ENCODE measurements at places on chromosomes 3 and 15.
A peak's percentile ranks its signal among the peaks of the same experiment; 100 is the strongest.

DNA sequence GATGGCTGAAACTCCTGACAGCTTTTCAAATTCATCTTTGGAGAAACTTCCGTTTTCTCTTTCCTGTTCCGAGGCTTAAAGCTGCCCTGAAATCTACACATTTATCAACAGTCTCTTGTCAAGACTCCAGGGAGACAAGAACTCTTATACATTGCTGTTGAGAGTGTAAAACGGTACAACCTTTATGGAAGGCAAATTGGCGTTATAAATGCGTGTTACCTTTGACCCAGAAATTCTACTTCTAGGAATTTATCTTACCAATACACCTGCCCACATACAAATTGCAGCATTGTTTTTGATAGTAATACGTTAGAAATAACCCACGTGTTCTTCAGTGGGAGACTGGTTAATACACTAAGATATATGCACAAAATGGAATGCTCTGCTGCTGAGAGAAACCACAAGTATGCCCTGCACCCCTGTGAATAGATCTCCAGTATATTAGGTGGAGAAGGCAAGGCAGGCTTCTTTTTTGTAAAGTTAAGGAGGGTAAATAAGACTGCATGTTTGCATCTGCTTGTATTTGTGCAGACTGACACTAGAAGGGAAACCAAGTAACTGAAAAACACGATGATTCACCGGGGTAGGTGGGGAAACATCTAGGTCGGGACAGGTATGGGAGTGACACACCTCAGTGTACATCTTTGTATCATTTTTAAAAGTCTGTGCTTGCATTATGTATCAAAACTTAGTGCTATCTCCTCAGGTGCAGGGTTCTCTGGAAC is 97.5 kb downstream of the IGF1R start:
- DNase-seq = no peak

DNA sequence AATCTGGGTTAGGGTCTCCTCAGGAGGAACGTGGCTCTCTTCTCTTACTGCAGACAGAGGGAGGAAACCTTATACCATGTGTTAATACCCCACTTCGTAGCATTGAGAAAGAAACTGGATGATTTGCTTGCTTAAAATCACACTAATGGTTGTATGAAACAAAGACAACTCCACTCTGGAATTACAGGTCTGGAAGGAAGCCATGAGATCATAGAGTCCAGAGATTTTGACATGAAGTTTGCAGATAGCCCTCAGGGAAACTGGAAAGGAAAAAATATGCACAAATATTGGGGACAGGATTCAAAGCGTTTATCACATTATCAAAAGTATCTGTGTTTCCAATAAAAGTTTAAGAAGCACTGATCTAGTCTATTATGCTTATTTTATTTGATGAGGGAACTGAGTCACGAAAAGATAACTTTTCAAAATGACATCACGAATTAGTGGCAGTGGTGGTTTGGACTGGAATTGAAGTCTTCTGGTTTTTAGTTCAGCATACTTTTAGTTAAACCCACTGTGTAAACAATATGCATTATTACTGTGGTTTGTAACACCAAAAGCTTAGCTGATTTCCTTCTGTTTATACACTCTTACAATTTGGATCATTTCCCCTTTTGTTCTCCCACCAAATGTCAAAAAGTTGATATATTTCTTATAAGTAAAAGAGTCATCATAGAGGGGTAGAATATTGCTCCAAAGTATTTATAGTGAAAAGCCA is 16.8 kb downstream of the FGF7 start:
- DNase-seq = no peak

DNA sequence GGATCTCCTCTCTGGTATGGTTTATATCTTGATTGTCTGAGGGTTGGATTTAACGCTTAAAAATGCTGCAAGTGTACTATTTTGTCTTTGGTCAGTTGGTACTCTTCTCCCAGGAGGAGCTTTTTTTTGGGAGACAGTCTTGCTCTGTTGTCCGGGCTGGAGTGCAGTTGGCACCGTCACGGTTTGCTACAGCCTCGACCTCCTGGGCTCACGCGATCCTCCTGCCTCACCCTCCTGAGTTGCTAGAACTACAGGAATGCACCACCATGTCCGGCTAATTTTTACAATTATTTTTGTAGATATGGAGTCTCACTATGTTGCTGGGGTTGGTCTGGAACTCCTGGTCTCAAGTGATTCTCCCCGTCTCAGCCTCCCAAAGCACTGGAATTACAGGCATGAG is 89.5 kb downstream of the FNDC3B start:
- DNase-seq = no peak

DNA sequence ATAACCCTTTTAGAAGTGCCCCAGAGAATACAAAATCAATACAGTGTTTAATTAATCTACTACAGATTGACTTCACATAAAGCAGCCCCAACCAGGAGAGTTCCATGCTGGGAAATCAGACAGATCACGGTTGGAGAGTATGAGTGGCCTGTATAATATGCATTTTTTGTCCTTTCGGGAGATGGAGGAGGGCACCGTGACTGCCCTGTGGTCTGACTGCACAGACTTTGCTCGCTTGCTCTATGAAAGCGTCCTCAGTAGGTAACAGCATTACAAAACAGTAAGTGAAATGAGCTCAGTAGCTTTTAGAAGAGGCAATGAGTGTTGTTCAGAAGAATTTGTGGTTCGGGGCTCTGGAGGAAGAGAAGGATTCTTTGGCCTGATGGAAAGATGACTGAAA is 34.2 kb upstream of the SKIL start:
- no peak for DNase-seq

GRCh38 chr3:125479091-125479490 is 40.9 kb downstream of the SNX4 start:
- DNase-seq = no peak

GRCh38 chr15:35458176-35458856 is 87.6 kb downstream of the DPH6 start:
- DNase-seq = no peak

GRCh38 chr3:56573501-56573900 is 16.5 kb downstream of the CCDC66 start:
- DNase-seq = no peak

- DNase-seq = peak; percentile 16
Observed at GRCh38 chr3:151425627-151426340, 35.1 kb downstream of the IGSF10 start.

DNA sequence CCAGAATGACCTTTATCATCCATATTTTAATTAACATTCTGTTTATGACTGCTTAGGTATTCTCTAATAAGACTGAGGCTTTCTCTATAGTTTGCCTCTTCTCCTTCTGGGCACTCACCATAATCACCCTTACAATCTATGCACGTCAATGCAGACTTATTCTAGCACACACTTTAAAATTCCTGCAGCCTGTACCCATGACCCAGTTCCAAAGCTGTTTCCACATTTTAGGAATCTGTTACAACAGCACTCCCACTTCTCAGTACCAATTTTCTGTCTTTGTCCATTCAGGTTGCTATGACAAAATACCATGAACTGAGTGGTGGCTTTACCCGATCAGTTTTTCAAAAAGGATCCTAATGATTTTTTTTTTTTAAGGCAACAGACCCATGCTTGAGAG is 103.5 kb downstream of the SOX14 start:
- DNase-seq = no peak

DNA sequence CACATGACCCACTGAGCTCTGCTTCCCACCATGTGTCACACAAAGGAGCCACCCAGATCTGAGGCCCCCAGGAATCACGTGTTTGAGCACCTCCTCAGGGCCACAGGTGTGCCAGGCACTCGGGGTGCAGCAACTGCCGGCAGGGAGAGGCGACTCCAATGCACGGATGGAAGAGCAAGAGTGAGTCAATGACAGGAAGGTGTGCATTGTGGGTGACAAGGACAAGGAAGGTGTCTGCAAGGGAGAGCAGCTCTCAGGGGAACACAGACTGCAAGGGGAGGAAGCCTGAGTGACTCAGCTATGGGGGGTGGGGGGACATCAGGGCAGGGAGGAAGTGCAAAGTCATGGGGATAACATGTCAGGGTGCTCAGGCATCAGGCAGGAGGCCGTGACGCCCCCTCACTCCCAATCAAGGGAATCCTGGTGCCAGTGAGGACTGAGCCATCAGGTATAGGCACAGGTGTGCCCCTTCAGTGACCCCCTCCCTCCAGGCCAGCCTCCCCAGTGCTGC is 67.4 kb downstream of the NUP210 start:
- no peak for DNase-seq

DNA sequence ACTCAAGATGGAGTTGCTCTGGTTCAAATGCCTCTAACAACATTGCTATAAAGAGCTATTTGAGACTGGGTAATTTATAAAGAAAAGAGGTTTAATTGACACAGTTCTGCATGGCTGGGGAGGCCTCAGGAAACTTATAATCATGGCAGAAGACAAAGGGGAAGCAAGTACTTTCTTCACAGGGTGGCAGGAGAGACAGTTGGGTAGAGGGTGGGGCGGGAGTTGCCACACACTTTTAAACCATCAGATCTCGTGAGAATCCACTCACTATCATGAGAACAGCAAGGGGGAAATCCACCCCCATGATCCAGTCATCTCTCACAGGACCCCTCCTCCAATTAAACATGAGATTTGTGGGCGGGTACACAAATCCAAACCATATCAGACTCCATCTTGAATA is 30.7 kb downstream of the MAP2K5 start:
- no peak for DNase-seq

- no peak for DNase-seq
Observed at GRCh38 chr3:134001251-134001650, 28.5 kb downstream of the SLCO2A1 start.

GRCh38 chr3:11477407-11477911 is 166.3 kb downstream of the VGLL4 start:
- DNase-seq = no peak

All from germinal center (tissue), 1 donor.